ENCODE measurements at places on chromosomes 4 and X. TPM values are rescaled to one million over a fixed set of nuclear protein-coding genes. Genes with fewer than 3 reads are reported as not detected.

Gene TBCK
- total RNA-seq = 22.8 TPM

DNA sequence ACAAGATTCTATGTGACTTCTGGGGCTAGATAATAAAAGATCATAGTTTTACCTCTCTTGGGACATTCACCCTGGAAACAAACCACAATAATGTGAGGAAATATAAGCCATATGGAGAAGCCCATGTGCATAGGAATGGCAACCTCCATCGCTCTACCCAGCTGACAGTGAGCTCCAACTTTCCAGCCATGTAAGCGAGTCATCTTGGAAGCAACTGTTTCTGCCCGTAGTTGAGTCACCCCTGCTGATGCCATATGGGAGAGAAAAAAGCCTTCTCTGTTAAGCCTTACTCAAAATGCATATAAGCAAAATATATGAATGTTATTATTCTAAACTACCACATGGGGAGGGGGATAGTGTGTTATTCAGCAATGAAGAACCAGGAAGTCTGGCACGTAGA, 31.4 kb upstream of the RELL1 start:
- peaks cover 18% of the 10 kb centered on the region for H3K4me1 ChIP-seq
- H3K27ac ChIP-seq = no peak overlapping the region
- H3K36me3 ChIP-seq = no peaks in the 10 kb centered on the region

DNA sequence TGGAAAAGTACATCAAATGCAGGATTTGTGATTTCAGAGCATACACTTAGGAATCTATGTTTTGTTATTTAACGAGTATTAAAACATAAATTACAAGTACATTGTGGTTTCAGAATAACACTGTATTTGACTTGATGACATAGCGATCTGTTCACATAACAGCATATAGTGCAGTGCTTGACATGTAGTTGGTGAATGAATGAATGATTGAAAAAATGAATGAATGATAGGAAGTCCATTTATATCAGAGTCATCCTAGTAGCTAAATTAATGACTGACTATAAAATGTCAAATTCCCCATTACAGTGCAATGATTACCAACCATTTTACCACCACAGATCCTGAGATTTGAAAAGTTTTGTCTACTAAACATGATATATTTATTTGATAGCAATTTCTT, 114.6 kb upstream of the FAT1 start:
- no peaks in the 10 kb centered on the region for H3K4me1 ChIP-seq
- no peaks in the 10 kb centered on the region for H3K36me3 ChIP-seq
- H3K27ac ChIP-seq = no peak overlapping the region
- DNase-seq = no peak
- no peak overlapping the region for H3K4me3 ChIP-seq
- no peaks in the 10 kb centered on the region for H3K27me3 ChIP-seq

GRCh38 chrX:100980608-100981497, 11.3 kb downstream of the ARL13A start:
- no peaks in the 10 kb centered on the region for H3K4me1 ChIP-seq
- H3K36me3 ChIP-seq = no peaks in the 10 kb centered on the region
- no peak overlapping the region for H3K4me3 ChIP-seq
- H3K27ac ChIP-seq = no peak overlapping the region
- no peak for DNase-seq

Gene GLRB
- not detected for total RNA-seq

- no peak overlapping the region for H3K4me3 ChIP-seq
- no peak for DNase-seq
- H3K27me3 ChIP-seq = no peaks in the 10 kb centered on the region
- H3K4me1 ChIP-seq = peaks cover 34% of the 10 kb centered on the region
- H3K27ac ChIP-seq = peak overlapping the region; percentile 63
Observed at GRCh38 chrX:2708021-2708420, 16.9 kb downstream of the CD99 start.
